ENCODE measurements at places on chromosomes 12 and 14. TPM values are rescaled to one million over a fixed set of nuclear protein-coding genes. Genes with fewer than 3 reads are reported as not detected.

NPFF gene
- total RNA-seq: not detected

DNA sequence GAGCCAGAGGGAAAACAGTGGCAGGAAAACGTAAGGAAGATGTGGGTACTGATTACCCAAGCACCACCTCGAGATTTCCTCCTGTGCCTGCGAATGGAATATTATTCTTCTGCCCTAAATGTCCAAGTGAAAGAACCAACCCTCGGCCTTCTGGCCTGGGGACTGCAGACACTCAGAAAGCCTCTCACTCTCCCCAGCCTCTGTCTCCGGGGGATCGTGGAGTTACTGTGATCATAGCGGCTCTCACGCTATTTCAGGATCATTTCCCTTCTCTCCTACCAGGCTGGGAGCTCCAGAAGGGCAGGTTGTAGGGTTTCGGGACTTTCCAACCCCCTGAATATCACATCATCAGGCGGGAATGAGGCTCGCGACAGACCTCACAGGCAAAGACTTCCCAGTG lies 68.9 kb downstream of the KDM2B start:
- no peaks in the 10 kb centered on the region for H3K27me3 ChIP-seq
- peaks cover 20% of the 10 kb centered on the region for H3K36me3 ChIP-seq
- H3K4me3 ChIP-seq: no peak overlapping the region
- peaks cover 8% of the 10 kb centered on the region for H3K4me1 ChIP-seq
- DNase-seq: no peak

DNA sequence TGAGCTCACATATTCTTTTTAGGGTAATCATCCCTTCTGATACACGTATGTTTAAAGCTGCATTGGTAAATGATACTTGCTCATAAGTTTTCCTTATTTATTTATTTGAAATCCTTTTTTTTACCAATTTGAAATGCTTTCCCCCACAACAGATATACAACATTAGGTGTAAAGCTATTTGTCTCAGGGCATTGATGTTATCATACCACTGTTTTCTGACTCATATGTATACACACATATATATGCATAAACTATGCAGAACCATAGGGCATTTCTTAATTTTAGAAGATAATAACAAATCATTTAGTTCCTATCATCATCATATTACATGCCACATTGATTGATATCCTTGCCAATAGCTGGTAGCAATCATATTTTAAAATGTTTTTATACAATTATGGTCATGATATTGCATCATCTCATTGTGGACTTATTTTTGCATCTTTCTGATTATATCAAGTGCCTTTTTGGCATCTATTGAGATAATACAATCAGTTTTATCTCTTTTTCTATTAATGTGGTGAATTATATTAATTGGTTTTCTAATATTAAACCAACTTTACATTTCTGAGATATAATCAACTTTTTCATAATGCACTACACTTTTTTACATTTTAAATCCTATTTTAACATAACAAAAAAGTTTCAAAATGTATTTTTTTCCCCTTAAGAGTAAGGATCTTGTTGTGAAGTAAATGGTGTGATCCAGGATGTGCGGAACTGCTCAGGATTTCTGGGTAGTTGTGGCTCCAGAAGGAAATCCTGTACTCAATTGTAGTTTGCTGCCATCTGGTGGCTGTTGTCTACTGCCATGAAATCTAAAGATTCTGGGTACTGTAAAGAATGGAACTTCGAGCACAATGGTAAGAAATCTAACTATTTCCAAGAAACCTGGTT lies 16.7 kb downstream of the OR9K2 start:
- H3K27me3 ChIP-seq: peaks cover 35% of the 10 kb centered on the region
- H3K4me3 ChIP-seq: peak overlapping the region; percentile 14
- H3K27ac ChIP-seq: no peak overlapping the region
- peak; percentile 55 for DNase-seq

DNA sequence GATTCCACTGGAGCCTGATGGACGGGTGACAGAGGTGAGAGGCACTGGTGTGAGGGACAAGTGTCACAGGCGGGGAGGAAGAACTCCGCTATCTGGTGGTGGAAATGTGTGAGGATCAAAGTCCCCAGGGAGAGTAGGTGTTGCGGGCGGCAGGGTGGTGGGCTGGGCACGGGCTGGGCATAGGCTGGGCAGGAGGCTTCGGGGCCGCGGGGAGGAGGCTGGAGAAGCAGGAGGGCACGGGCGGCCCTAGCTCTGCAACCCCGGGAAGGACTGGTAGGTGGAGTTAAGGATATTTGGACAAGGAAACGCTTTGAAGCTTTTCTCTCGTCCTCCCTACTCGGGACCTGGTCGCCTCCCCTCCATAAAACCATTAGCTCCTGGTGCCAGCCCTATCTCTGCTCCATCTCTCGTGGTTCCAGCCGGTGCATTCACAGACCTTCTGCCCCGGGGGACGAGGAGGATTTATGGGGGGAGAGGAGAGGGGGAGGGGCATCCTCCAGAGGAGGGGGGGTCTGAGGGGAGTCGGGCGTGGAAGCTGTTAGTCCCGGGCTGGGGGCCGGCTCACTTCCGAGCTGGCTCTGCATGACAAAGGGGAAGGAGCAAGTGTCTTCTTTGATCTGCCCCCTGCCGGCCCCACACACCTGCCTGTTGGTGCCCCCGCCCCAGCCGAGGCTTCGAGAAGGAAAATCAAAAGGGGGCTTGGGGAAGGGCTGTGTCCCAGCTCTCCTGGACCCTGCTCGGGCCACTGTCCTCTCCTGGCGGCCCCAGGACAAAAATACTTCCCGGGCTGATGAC lies 504 bp downstream of the WNT5B start:
- peaks cover 76% of the 10 kb centered on the region for H3K27me3 ChIP-seq
- H3K4me3 ChIP-seq: no peak overlapping the region
- peaks cover 18% of the 10 kb centered on the region for H3K4me1 ChIP-seq
- no peaks in the 10 kb centered on the region for H3K36me3 ChIP-seq
- no peak overlapping the region for H3K27ac ChIP-seq
- DNase-seq: no peak

DIP2B gene
- 28.9 TPM for total RNA-seq

LALBA gene
- total RNA-seq: not detected

- H3K27me3 ChIP-seq: no peaks in the 10 kb centered on the region
- H3K36me3 ChIP-seq: no peaks in the 10 kb centered on the region
- DNase-seq: no peak
- H3K4me1 ChIP-seq: no peaks in the 10 kb centered on the region
- H3K27ac ChIP-seq: no peak overlapping the region
- H3K4me3 ChIP-seq: no peak overlapping the region
These were observed 157.7 kb upstream of the TBX3 start for GRCh38 chr12:114841557-114842251.

DNA sequence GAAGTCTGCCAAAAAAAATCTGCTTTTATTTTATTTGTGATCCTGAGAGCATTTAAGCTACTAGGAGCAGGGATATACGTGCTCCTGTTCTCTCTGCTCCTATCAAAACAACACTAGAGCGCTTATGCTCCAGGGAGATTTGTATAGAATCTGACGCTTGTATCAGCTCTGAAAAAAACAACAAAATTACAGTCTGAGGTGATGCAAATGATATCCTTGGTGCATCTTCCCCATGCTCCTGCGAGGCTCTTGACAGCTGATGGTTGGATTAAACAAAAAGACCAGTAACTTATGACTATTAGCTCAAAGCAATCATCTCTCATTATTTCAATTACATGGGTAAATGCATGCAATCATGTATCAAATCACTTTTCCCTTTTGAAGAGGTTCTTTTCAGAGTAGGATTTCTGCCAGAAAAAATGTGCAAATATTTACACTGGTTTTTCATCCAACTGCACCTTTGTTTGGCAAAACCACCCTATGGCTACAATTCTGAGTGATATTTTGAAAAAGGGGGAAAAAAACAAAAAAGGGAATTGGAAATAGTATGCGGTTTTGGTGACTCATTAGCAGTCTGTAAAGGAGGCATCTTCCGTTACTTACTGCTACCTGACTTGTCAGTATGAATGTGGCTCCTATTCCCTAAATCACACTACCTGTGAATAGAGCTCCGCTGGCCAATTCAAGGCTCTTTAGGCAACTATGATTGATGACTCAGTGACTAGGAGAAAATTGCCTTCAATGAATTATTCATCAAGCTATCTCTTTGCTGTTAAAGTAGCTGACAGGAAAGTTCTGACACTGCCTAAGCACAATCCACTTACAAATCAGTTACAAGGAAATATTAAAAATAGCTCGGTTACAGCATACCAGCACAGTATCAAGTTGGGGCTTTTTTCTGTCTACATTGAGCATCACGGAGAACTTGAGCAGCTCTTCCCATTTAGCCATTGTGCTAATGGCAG lies 450.0 kb downstream of the FOXG1 start:
- no peak overlapping the region for H3K4me3 ChIP-seq
- H3K27me3 ChIP-seq: no peaks in the 10 kb centered on the region
- H3K27ac ChIP-seq: no peak overlapping the region
- no peaks in the 10 kb centered on the region for H3K36me3 ChIP-seq
- DNase-seq: no peak

DNA sequence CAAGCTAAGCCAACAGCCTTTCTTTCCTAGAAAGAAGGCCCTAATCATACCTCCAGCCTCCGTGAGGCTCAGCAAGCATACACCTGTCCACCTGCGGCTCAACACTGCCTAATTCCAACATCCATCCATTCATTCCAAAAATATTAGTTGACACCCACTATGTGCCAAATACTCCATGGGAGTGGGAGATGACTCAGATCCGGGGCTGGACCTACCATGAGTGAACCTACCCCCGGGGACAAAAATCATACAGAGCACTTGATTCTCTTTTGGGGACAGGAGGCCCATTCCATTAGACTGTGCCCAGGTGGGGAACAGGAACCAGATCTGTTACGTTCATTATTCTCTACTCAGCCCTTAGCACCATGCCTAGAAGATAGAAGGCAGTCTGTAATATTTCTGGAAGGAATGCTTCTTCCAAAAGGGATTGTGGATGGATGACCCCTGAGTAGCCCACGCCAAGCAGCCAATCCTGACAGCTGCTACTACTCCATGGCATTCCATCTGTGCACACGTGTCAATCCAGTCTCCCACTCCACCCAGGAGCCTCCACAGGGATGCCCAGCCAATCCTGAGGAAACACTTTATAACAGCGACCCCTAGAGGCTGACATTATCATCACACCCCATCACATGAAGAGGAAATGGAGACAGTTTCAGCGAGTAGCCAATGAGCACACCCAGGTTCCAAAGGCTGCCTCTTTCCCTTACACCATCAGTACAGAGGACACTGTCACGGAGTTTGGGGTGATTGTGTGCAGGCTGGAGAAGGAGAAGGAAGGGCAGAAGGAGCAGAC lies 170.7 kb downstream of the ESRRB start:
- no peaks in the 10 kb centered on the region for H3K36me3 ChIP-seq
- no peaks in the 10 kb centered on the region for H3K4me1 ChIP-seq
- peak; percentile 10 for DNase-seq
- H3K4me3 ChIP-seq: no peak overlapping the region
- H3K27ac ChIP-seq: no peak overlapping the region

- no peak overlapping the region for H3K4me3 ChIP-seq
- no peak overlapping the region for H3K27ac ChIP-seq
- H3K27me3 ChIP-seq: peaks cover 15% of the 10 kb centered on the region
- peaks cover 4% of the 10 kb centered on the region for H3K4me1 ChIP-seq
- H3K36me3 ChIP-seq: no peaks in the 10 kb centered on the region
- no peak for DNase-seq
These were observed 97.8 kb downstream of the EPS8 start for GRCh38 chr12:15691388-15691787.

PYGL gene
- not detected for total RNA-seq

DNA sequence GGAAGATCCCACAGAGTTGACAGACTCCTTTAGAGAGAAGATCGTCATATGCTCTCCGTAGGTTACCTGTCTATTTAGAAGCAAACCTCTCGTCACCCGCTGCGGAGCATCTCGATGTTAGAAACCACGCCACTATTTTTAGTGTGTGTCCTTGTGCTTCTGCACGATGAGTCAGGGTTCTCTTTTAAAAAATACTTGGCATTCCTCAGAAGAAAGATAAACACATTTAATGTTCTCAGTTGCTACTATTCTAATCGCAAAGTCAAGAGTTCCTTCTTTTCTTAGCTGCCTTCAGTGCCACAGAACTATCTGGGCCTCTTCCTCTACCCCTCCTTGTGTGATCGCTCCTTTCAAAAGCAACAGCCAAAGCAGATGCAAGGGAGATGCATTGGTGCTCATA lies 192.4 kb downstream of the PELI2 start:
- no peaks in the 10 kb centered on the region for H3K36me3 ChIP-seq
- no peak for DNase-seq
- no peaks in the 10 kb centered on the region for H3K4me1 ChIP-seq
- H3K4me3 ChIP-seq: no peak overlapping the region
- no peak overlapping the region for H3K27ac ChIP-seq

KRT6C gene
- total RNA-seq: not detected

DNA sequence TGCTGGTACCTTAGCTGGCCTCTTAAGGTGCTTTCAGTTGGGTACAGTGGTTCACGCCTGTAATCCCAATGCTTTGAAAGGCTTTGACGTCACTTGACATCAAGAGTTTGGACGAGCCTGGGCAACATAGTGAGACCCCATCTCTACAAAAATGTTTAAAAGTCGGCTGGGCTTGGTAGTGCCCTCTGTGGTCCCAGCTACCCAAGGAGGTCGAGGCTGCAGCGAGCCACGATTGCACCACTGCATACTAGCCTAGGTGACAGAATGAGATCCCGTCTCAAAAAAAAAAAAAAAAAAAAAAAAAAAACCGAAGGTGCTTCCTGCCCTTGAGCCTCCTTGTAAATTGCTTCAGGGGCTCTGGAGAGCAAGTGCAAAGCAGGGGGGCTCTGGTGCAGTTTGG lies 50.0 kb downstream of the ACACB start:
- DNase-seq: no peak
- H3K4me3 ChIP-seq: no peak overlapping the region
- H3K4me1 ChIP-seq: peaks cover 4% of the 10 kb centered on the region

DNA sequence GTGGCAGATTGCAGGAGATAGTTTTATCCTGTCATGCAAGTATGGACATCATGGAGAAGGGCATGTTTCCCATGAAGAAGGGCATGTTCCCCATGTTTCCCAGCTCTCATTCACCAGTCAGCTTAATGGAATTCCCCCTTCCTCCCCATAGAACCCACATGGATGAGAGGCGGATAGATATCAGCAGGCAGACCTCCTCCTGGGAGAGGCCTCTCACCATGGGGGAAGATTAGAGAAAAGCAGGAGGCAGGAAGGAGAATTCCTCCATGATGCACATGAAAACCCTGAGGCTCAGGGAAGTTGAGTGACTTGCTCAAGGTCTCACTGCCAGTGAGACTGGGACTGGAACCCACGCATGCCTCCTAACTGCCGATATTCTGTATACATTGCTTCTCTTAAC lies 92.9 kb upstream of the FOXN3 start:
- H3K27ac ChIP-seq: peak overlapping the region; percentile 96
- peaks cover 59% of the 10 kb centered on the region for H3K4me1 ChIP-seq
- peaks cover 37% of the 10 kb centered on the region for H3K36me3 ChIP-seq
- no peak overlapping the region for H3K4me3 ChIP-seq
